ENCODE measurements at places on chromosomes 6 and 20. TPM values are rescaled to one million over a fixed set of nuclear protein-coding genes. Genes with fewer than 3 reads are reported as not detected.

DNA sequence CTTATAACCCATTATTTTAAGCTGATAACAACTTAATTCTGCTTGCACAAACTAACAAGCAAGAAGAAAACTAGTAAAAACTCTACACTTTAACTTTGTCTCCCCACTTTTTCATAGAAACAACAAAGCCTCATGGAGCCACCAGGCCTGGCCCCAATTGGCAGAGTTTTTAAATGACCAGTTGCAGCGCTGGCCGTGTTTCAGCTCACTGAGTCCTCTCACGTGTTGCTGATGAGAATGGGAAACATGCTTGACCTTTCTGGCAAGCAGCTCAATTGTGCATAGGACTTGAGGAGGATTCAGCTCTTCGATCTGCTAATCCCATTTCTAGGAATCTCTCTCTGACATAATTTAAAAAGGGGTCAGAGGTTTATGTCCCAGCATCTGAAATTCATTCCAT lies 24.5 kb upstream of the GRM4 start:
- DNase-seq, result no peak

DNA sequence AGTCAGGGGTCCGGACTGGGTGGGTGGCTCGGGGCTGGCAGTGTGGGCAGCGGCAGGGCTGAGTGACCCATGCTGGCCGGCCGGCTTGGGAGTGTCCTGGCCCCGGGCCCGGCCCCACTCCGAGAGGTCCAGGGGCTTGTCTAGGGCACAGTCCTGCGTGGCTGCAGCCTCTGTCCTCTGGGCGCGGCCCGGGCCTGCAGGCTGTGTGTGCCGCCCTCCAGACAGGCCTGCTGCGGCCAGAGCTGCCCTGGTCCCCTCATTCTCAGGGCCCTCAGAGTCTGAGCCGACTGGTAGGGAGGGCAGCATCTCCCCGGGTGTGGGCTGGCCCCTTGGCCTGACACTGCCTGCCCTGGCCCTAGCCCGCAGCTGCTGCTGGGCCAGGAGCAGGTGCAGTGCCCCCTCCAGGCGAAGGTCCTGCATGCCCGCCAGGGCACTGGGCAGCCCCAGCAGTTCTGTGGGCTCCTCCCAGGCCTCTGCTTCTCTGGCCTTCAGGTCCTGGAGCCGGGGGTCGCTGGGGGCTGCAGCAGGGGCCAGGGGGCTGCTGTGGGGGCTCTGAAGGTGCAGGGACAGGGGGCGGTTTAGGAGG lies 6.9 kb upstream of the CABLES2 start:
- no peak for DNase-seq

GRCh38 chr20:49256261-49256660 lies 21.6 kb downstream of the ZNFX1 start:
- no peak for DNase-seq

GRCh38 chr6:161701056-161701455 lies 427.2 kb upstream of the AGPAT4 start:
- no peak for DNase-seq

Gene SLC22A23
- total RNA-seq, result 46.0 TPM

Gene GPR63
- total RNA-seq, result 1.6 TPM

- DNase-seq, result no peak
Measured at GRCh38 chr20:31602779-31603441, 2.2 kb upstream of the ID1 start.

Gene QRSL1
- total RNA-seq, result 12.2 TPM

GRCh38 chr6:90488816-90489215 lies 98.1 kb downstream of the MAP3K7 start:
- no peak for DNase-seq

- DNase-seq, result no peak
Measured at GRCh38 chr6:40194447-40195170, 260.3 kb upstream of the MOCS1 start.

- no peak for DNase-seq
Measured at GRCh38 chr20:21780528-21780927, 75.1 kb downstream of the PAX1 start.

Gene ULBP1
- total RNA-seq, result 0.09 TPM

Gene ABHD16B
- not detected for total RNA-seq

Gene CDH4
- total RNA-seq, result 3.5 TPM

GRCh38 chr20:62337558-62338293 lies 29.4 kb downstream of the LAMA5 start:
- DNase-seq, result no peak

Gene MPIG6B
- total RNA-seq, result 0.37 TPM

Gene HLA-DRB1
- total RNA-seq, result 174 TPM

DNA sequence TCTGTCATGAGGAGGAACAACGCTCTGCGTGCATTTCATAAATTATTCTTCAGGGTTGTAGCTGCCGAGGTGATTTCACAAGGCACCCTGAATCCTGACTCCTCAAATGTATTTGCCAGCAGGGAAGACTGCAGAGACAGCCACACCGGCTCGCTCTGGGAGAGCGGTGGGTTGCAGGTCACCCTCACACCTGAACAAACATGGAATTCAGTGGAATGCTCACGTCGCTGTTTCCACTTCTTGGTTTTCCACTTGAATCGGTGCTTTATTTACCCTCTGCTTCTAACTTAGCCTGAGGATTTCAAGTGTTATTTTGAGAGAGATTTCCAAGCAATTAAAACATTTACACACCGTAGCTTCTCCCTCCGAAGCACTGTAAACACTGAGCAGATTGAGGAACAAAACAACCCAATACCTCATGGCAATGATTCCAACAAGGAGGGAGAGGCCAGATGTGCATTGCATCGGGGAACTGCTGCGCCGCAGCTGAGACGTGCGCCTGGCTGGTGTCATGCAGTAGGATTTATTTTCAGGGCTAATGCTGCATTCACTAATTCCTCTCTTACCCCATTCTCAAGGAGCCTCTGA lies 59.5 kb upstream of the GGTLC1 start:
- no peak for DNase-seq

Gene KCNB1
- total RNA-seq, result 7.1 TPM
